ENCODE measurements at places on chromosomes 13 and 19.

DNA sequence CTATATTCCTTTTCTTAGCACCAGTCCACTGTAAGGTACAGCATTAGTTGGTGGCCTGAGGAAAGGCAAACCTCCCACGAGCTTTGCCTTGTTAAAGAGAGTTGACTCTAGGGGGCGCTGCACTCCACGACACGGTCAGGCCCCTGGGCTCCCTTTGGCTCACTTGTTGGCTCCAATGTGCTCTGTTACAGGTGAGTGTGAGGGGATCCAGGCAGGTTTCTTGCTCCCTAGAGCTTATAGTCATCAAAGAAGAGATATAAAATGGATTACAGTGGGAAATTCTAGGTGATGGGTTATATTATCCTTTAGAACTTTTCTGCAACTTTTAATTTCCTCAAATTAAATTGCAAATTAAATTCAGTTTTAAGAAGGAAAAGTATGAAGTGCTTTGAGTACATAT is 3.7 kb downstream of the WDR87 start:
- peak; percentile 81 for DNase-seq

DNA sequence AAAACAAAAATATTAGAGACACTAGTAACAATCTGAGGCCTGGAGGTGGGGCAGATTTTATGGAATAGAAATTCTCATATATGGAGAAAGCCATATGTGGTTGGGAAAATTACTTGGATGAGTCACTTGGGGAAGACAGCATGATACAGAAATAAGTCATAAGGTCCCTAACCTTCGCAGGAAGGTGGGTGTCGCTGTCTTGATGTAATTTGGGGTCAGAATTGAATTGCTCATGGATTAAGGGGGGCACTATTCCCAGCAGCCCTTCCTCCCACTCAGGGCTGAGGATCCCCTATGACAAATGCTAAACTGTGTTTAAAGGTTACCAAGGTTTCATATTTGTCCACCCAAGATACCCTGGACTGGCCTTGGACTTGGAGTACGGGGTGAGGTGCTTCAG is 5.0 kb downstream of the RDH8 start:
- no peak for DNase-seq

DNA sequence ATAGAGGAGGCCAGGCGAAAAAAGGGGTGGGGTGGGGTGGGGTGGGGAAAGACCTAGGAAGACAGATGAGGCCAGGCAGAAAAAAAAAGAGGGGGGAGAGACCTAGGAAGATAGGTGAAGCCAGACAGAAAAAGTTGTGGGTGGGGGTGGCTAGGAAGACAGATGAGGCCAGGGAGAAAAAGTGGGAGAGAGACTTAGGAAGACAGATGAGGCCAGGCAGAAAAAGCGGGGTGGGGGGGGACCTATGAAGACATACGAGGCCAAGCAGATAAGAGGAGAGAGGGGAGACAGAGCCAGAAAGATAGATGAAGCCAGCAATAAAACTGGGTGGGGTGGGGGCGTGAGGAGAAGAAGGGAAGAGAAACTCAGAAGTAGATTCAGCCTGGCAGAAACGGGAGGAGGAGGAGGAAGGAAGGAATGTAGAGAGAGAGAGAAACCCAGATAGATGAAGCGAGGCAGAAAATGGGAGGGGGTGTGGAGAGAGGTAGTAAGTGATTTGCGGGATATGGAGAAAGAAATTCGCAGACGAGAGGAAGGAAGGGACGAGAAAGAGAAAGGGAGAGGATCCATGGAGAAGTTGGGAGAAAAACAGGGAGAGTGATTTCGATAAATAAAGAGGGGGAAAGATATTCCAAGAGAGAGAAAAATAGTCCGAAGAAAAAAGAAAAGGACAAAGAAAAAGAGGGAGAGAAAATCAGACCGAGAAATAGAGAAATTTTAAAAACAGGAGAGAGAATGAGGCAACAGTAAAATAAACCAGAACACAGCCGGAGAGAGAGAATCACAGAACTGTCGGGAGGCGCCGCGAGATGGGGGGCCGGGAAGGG is 12.2 kb upstream of the CACNG6 start:
- DNase-seq: no peak

DNA sequence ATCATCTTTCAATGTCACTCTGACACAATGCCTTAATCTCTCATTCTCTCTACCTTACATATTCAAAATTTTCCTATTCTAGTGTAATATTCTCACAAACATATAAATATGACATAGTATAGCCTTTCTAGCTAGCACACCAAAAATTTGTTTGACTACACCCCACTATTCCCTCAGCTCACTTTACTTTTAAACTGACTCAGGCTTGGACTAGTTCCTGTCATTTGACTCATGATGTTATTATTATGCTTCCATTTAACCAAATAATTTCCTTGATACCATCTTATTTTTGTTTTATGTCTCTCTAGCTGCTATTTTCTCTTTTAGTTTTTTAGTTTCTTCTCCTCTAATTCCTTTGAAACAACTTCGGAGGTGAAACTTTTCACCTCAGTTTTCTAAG is 1745.6 kb upstream of the PCDH20 start:
- no peak for DNase-seq

- DNase-seq: peak; percentile 72
These were observed at the start of gene PTPRS for GRCh38 chr19:5340637-5341447. Gene PTPRS, minus strand, starts transcription at chr19:5340812. Its CDS starts 54,672 bp downstream, at chr19:5286140.

Data from ureter (tissue), 1 donor.